Left renal pelvis (tissue), 4 donors: ENCODE measurements at places on chromosomes 6 and 20. TPM values are rescaled to one million over a fixed set of nuclear protein-coding genes. Genes with fewer than 3 reads are reported as not detected.

GRCh38 chr6:41428996-41429421 is 93.6 kb downstream of the NCR2 start:
- no peak for DNase-seq

- DNase-seq = no peak
Observed at GRCh38 chr6:32087574-32088486, 21.3 kb downstream of the TNXB start.

- DNase-seq = no peak
Observed at GRCh38 chr6:119076576-119077390, 1.7 kb downstream of the FAM184A start.

GRCh38 chr20:47348539-47349142 is 7.9 kb downstream of the ZMYND8 start:
- no peak for DNase-seq

DNA sequence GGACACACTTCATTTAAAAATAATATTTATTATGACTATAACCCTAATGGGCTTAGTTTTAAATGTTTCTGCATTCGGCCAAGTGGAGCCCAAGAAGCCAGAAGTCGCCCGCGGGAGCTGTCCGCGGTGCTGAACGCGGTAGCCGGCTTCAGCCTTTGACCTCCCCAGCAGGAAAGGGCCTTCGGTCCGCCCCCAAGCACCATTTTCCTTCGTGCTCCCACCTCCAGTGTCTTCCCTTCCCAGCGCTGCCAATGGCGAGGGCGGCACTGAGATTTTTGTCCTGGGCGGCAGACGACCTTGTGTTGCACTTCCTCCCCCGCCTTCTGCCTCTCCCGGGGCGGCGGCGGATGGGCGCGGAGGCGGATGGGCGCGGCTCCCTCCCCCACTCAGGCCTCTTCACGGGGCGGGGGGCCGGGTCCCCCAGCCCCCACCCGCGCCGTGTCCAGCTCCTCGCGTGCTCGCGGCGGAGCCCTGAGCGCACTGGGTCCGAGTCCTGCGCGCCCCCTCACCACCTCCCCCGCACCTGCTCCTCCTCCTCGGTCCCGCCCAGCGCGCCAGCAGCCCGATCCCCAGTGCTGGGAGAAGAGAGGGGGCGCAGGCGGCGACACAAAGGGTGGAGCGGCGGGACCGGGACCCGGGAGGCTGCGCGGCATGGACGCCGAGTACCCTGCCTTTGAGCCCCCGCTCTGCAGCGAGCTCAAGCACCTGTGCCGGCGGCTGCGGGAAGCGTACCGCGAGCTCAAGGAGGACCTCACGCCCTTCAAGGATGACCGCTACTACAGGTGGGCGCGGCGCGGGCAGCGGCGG is 23.6 kb upstream of the TMEM181 start:
- DNase-seq = peak; percentile 71

DNA sequence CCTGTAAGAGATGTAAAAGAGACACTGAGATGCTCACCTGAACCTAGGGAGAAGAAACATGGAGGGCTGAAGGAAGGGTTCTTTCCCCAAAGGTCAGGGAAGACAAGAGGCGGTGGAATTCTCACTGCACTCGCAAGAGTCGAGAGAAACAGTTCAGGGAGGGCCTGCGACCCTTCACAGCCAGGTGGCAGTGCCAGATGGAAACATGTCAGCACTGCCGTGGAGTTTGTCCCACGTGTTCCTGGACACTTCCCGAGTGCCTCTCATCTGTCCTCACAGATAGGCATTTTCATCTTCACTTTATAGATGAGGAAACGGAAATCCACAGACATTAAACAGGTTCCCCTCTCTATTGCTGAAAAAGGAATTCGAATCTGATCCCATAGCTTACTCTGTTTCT is 70.4 kb upstream of the SYNJ2 start:
- DNase-seq = no peak

GRCh38 chr6:110617057-110617456 is 140.6 kb upstream of the SLC22A16 start:
- no peak for DNase-seq

DNA sequence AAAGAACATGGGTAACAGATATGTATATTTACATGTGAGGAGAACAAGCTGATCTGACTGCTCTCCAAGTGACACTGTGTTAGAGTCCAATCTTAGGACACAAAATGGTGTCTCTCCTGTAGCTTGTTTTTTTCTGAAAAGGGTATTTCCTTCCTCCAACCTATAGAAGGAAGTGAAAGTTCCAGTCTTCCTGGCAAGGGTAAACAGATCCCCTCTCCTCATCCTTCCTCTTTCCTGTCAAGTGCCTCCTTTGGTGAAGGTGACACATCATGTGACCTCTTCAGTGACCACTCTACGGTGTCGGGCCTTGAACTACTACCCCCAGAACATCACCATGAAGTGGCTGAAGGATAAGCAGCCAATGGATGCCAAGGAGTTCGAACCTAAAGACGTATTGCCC is 5.2 kb downstream of the HFE start:
- DNase-seq = no peak

GRCh38 chr6:156839129-156839528 is 62.0 kb downstream of the ARID1B start:
- DNase-seq = no peak

GRCh38 chr20:25292176-25292891 is 44.4 kb downstream of the PYGB start:
- no peak for DNase-seq

DNA sequence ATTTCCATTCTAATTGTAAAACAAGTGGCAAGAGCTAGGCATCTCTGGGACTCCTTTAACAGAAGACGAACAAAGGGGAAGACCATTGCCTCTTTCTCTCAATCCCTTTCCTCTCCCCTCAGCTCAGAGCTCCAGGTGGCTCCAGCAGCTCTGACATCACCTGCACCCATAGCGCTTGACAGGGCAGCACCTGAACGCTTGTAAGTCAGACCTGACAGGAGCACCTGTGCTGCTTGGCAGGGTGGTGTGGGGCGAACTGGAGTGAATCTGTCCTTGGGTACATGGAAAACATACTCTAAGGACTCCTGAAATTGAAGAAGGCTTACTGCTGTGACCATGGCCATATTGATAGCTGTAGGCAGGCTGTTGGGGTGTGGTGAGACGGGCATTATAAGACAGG is 409.5 kb upstream of the AGPAT4 start:
- no peak for DNase-seq

GRCh38 chr6:110178626-110179405 is 654 bp downstream of the WASF1 start:
- peak; percentile 59 for DNase-seq

DNA sequence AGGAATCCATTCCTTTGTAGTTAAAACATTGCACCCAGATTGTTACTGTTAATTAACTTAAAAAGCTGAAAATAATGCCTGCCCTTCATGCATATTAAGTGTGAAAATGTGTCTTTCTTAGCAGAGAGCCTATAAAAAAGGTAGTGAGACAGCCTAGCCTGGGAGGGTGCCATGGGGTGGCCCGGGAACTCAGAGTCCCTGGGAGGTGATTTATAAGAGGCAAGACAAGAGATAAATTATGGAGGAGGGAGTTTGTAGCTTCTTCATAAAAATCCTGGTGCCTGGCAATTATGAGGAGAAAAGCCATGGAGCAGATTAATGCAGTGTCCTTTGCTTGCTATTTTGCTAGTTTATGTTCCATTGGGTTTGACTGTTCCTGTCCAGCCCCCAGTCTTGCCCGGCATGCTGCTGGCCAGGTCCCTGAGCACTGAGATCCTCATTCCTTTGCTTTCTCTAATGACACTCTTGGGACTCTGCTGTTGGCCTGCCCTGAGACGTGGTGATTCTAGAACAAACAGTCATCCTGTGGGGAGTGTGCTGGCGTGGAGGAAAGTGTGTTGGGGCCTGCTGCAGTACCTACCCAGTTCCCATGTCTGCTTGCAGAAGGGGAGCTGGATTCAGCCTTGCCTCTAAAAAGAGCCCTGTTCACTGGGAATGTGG is 4.2 kb downstream of the MLN start:
- DNase-seq = no peak

GRCh38 chr20:62737271-62737811 is 28.7 kb downstream of the NTSR1 start:
- no peak for DNase-seq

GRCh38 chr20:45044084-45044573 is 56.8 kb downstream of the KCNS1 start:
- DNase-seq = peak; percentile 46

GRCh38 chr20:5154543-5154925 is 27.7 kb downstream of the CDS2 start:
- no peak for DNase-seq

DNA sequence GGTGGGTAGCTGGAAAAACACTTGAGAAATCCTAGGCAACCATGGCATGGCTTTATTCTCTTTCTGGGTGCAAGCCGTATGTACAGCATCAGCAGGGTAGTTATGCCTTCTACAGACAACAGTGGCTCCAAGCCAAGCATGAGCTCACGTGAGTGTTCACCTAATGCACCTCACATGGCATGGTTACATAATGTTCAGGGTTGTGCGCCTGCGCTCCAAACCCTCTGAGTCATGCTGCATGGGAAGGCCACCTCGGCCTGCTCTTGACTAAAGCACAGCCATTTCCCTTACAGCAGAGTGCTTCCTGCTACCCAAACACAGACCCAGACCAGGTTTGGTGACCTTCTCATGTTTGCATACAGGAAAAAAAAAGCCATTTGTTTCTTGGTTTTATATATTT is 96.2 kb downstream of the VIP start:
- no peak for DNase-seq

DNA sequence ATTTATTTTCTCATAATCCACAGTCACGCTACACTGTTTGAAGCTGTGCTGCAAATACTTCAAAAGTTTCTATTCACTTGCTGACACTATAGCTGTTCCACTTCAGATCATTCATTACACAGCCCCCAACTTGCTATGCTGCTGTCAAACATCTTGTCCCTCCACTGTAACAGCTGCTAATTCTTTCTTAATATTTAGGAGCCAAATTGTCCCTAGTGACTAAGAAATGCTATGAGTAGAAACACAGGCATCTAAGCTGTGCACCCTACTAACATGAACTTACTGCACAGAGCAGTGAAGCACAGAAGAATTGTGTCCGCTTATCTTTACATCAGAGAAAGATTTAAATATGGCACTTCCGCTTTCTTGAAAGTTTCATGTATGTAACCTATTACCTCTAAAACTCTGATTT is 91.3 kb downstream of the PDE10A start:
- no peak for DNase-seq

GRCh38 chr6:4067673-4068072 is 11.3 kb downstream of the FAM217A start:
- no peak for DNase-seq

DNA sequence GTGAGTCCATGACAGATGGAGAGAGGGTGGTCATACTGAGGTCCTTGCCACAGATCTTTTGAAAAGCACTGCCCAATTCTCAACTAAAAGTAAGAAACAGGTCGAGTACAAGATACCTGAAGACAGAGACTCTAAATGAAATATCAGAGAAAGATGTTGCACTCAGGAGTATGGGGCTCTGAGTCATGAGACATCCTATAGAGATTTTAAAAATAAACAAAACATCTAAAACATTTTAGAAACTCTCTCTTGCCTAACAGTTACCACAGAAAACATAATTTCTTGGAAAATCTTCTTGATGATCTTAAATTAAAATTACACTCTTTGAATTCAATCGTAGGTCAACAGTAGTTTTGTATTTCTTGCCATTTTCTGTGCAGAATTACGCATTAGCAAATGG is 348.9 kb upstream of the MARCKS start:
- no peak for DNase-seq

The PGC gene
- not detected for polyA plus RNA-seq

The POPDC3 gene
- 0.20 TPM for polyA plus RNA-seq

The SPATA2 gene
- polyA plus RNA-seq = 8.7 TPM

The PFDN6 gene
- polyA plus RNA-seq = 41.9 TPM

The SAMD3 gene
- 0.82 TPM for polyA plus RNA-seq
